ENCODE measurements at places on chromosomes 12 and 14.

DNA sequence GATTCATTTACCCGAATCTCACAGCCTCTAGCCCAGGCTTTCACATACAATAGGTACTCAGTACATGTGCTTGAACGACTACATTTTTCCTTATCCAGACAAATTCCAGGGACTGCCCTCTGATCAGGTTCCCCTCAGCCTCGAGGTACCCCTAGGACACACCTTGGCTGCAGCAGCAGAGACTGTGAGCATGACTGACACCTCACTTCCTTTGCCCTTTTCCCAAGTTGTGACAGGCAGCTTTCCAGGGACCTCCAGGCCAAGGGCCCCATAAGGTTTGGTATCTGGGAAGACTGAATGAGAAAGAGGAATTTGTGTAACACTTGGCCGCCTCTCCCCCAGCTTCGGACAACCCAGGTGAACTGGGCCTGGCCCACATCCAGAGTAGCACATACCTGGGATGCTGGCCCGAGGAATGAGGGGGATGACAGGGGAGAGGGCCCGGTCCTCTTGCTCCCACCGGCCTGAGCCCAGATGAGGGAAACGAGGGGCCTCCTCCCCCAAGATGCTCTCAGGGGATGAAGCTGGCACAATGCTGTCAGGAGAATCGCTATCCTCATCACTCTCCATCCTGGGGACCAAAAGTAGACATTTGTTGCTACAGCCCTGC, 10.2 kb upstream of the PRKAG1 start:
- DNase-seq, result no peak

DNA sequence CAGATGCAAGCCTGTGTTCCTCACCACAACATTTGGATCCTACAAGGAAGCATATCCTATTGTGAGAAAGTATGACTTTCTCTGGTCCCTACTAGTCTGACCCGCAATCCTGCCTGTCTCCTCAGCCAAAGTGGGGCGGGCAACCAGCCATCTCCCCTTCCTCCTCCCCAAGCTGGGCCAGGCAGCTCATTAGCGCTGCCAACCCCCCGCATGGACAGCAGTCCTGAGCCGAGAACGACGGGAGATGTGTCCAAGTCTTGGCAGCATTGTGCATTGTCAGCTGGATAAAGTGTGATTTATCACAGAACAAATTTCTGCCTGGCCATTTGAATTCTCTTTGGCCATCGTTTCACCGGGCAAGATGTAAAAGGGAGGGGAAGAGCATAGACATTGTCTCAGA, 139.4 kb downstream of the SLC15A4 start:
- no peak for DNase-seq

DNA sequence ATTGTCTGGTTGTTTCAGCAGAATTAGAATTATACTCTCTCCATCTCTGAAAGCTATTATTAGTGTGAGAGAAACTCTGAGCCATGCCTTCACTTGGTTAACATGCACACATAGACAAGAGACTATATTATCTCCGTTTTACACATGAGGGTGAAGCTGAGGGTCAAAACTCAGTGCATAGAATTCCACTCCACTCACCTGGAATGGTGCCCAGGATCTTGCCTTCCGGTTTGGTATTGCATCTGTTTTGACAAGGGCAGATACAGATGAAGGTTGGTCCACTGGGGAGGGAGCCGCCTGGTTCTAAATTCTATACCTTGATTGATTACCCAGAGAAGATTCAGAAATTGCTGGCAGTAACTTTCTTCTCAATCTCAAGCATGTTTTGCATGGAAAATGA, 149.5 kb upstream of the PELI2 start:
- DNase-seq, result no peak

- DNase-seq, result no peak
These were observed 11.9 kb downstream of the NAA30 start for GRCh38 chr14:57402173-57402852.
